Hematopoietic multipotent progenitor cell treated with erythropoietin and hydrocortisone succinate and interleukin-3 and kit ligand, for 15 days (in vitro differentiated cells): ENCODE measurements at places on chromosomes 12 and 14.

- no peak for DNase-seq
These were observed 301.5 kb downstream of the NELL2 start for GRCh38 chr12:44574586-44574985.

- no peak for DNase-seq
These were observed 1.9 kb downstream of the TOGARAM1 start for GRCh38 chr14:44963775-44964380.

GRCh38 chr12:78457938-78458337 lies 406.6 kb upstream of the SYT1 start:
- no peak for DNase-seq

GRCh38 chr12:40225337-40225983 lies 663 bp downstream of the LRRK2 start:
- no peak for DNase-seq

GRCh38 chr12:56361487-56362129 lies 1.0 kb downstream of the APOF start:
- DNase-seq = no peak

DNA sequence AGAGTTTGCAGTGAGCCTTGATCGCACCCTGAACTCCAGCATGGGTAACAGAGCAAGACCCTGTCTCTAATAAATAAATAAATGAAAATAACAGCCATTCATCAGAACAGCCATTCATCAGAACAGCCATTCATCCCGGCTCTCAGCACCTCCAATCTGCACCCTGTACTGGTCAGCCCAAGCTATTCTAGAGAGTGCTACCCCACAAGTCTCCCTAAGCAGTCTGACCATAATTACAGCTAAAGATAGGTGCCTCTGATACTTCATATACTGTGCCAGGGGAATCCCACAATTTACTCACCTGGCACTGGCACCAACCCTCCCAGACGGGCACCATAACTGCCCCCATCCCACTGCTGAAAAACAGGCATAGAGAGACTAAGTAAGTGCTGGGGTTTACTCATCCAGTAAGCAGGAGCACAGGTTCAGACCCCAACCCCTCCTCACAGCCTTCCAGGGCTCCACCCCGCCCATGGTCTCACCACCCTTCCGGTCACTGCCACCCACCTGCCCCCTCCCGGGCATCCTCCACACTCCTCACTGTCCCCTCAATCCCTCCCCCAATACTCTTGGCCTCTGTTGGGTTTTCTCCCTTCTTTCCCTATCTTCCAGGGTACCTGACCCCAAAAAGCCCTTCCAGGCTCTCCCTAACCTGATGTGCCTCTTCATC lies 15.2 kb upstream of the EIF5 start:
- DNase-seq = no peak

DNA sequence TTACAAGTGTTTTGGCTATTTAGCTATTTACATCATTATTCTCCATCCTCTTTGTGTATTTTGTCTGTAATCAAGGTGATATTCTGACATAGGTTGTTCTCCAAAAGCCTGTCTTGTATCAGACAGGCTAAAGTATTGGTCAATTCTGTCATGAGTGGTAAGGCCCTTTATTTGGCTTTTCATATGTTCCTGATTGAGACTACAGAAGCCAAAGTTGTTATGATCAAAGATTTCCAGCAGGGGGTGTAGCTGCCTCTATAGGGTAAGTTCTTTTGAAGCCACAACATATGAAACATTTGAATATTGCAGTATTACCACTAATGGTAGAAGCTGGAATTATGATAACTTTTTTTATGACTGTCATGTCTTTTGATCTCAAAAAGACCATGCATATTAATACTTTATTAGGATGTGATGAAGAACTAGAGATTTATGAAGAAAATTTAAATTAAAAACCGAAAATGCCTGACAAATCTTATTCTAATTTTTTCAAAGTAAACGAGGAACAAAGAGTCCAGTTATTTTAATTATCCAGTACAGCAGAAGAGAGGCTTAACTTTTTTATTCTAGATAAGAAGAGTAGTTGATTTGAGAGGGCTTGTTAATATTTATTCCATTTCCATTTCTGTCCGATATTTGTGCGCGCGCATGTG lies 3.4 kb upstream of the ARHGAP5 start:
- DNase-seq = peak; percentile 81

DNA sequence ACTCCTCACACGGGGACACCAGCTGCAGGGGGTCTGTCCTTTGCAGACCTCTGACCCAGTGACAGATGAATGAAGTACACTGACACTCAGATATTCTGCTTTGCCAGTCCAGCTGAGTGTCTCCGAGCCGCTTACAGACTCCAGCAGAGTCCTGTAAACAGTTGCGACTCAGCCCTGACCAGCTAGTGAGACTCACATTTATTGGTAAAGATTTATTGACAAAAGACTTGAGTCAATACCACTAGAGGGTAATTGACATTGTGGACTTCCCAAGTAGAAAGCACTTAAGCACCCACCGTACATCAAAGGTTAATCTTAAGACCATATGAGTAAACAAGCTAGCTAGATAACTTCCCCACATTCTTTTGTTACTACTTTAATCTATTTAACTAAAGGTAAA lies 9.8 kb upstream of the FKBP4 start:
- DNase-seq = no peak

GRCh38 chr14:74501135-74501614 lies 7.6 kb downstream of the ISCA2 start:
- no peak for DNase-seq
